Left lung (tissue), 14 donors: ENCODE measurements at places on chromosomes 1 and 21.

GRCh38 chr21:18989953-18990495 is 586.4 kb upstream of the TMPRSS15 start:
- no peaks in the 10 kb centered on the region for H3K27me3 ChIP-seq
- H3K27ac ChIP-seq: no peak overlapping the region
- no peak overlapping the region for H3K4me3 ChIP-seq
- no peak for DNase-seq

GRCh38 chr21:14863745-14864210 is 201.0 kb downstream of the NRIP1 start:
- no peak overlapping the region for H3K27ac ChIP-seq
- H3K4me1 ChIP-seq: peaks cover 35% of the 10 kb centered on the region
- no peaks in the 10 kb centered on the region for H3K36me3 ChIP-seq
- H3K27me3 ChIP-seq: no peaks in the 10 kb centered on the region
- no peak for DNase-seq

DNA sequence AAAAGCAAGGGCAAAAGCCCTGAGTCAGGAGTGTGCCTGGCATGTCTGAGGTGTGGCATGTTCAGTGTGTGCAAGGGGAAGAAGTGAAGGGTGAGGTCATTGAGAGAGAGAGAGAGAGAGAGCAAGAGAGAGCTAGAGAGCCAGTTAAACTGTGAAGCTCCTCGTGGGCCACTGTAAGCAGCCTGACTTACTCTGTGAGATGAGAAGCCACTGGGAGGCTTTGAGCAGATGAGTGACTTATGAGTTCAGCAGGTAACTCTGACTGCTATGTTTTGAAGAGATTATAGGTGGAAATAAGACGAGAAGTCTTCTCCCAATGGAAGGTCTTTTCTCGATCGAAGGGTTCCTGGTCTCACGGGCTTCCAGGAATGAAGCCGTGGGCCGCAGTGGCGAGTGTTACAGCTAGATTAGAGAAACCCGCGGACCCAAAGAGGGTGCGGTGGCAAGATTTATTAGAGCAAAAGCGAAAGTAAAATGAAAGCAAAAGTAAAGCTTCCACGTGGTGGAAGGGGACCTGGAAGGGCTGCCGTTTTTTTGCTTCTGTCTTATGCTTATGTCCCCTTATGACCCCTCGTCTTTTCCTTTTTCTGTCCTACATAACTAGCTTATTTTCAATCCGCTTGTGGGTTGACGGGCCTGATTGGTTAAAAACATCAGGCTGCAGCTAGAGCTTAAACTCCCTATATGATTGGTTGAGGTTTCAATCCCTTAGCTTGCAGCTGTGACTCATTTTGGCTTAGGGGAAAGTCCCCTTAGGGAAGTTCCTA is 323.1 kb upstream of the FAM78B start:
- H3K27me3 ChIP-seq: no peaks in the 10 kb centered on the region
- H3K4me3 ChIP-seq: peak overlapping the region; percentile 19
- H3K4me1 ChIP-seq: no peaks in the 10 kb centered on the region

DNA sequence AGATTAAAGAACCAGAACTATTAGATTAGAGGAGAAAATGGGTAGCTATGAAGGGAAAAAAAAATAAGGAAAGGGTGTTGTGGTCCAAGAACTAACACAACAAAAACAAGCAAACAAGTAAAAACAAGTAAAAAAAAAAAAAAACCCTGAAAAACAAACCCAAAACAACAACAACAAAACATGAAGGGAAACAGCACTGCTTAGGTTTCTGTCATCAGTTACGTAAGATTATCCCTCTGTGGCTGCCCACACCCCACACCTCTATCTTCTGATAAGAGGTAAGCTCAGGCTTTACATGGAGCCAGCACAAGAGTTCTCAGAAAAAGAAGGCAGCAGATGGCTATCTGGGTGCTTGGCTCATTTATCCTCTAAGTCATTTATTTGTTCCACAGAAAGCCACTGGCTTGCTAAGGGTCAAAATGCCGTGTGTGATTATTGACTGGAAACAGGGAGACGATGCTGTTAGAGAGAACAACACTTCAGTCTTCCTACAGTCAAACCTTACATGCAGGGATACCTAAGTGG is 57.5 kb downstream of the KIAA0319L start:
- no peaks in the 10 kb centered on the region for H3K27me3 ChIP-seq
- H3K4me1 ChIP-seq: no peaks in the 10 kb centered on the region
- H3K36me3 ChIP-seq: no peaks in the 10 kb centered on the region
- no peak overlapping the region for H3K27ac ChIP-seq

DNA sequence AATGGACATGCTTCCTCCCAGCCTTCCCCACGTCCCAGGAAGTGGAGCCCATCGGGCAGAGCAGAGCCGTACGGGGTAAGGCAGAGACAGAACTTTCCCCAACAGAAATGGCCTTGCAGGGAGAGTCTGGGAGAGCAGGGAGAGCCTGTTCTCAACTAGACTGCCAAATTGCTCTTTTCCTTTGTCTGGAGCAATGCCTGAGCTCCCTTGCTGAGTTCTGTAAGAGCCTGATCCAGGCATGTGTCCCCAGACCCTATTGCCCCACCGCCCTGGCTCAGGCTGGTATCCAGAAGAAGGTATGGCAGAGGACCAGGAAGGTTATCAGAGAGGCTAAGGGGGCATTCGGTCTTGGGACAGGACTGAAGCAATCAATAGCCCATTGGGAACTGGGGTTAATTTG is 79.9 kb downstream of the TMEM53 start:
- H3K27ac ChIP-seq: no peak overlapping the region
- no peaks in the 10 kb centered on the region for H3K36me3 ChIP-seq
- no peaks in the 10 kb centered on the region for H3K4me1 ChIP-seq
- H3K4me3 ChIP-seq: no peak overlapping the region
- DNase-seq: no peak
- H3K27me3 ChIP-seq: no peaks in the 10 kb centered on the region

GRCh38 chr1:116257341-116257767 is 115.7 kb upstream of the ATP1A1 start:
- no peak overlapping the region for H3K27ac ChIP-seq
- H3K36me3 ChIP-seq: no peaks in the 10 kb centered on the region
- H3K4me3 ChIP-seq: no peak overlapping the region

DNA sequence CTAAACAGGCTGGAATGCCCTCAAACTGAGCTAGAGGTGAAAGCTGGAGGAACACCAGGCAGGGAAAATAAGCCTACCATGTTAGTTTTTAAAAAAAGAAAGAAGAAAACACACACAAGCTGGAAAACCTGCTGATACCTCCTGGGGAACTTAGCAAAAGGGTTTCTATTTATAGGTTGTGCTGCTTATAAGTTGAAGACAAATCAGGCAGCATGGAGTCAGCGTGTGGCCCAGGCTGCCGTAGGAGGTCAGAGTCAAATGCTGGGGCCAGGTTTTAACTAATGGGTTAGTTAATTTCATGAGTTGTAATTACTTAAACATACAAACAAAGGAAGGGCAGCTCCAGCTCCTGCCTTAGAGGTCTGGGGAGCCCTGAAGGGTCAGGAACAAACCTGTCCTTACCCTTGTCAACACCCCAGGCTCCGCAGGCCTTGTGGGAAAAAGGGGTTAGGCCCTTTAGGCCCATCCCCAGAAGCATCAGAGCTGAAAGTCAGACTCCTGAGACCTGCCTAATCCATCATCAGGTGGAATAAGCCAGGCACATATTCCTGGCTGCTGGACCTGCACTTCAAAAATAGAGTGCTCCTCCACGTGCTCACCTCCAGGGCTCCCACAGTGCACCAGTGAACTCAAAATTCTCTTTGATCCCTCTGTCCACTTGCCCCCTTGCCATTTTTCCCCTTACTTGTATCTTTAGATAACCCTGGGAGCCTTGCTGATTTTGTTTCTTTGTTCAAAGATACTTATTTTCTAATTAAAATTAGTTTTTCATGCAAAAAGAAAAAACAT is 59.7 kb downstream of the BRINP2 start:
- H3K4me1 ChIP-seq: no peaks in the 10 kb centered on the region
- no peak for DNase-seq
- H3K4me3 ChIP-seq: no peak overlapping the region
- no peaks in the 10 kb centered on the region for H3K27me3 ChIP-seq

DNA sequence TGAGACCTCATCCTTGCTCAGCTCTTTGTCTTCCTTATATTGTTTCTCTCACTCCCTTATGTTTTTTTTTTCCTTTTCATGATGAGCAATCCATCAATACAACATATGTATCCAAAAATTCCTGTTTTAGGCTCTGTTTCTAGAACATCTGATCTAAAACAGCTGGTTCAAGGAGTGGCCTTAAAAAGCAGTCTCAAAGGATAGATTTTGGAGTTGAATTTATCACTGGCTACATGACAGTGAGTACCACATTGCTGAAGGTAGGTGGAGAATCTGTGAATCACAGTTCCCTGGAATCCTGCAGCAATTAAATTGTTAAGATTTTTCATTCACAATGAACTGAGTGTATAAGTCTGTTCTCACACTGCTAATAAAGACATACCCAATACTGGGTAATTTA is 155.8 kb upstream of the ADAMTS5 start:
- no peak for DNase-seq
- no peak overlapping the region for H3K27ac ChIP-seq
- no peaks in the 10 kb centered on the region for H3K27me3 ChIP-seq
- no peaks in the 10 kb centered on the region for H3K4me1 ChIP-seq
- H3K4me3 ChIP-seq: no peak overlapping the region

DNA sequence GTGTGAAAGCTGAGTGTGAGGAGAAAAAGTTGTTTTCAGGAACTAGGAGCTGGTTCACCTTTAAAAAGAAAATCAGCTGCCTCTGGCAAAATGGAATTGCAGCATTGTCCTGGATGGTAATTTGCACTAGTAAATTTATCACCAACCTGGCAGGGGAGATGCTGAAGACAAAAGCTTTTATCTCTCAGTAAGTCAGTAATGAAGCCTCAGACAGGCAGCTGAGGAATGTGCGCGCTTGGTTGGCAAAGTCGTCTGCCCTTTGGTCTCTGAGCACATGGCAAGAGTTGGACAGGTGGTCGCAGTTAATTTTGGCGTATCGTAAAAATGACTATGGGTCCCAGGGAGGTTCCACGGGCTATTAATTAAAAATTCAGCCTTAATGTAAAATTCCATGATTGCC is 131.9 kb downstream of the BACH1 start:
- H3K36me3 ChIP-seq: no peaks in the 10 kb centered on the region
- no peak overlapping the region for H3K27ac ChIP-seq
- no peak for DNase-seq

- H3K4me3 ChIP-seq: no peak overlapping the region
- no peak for DNase-seq
- H3K27me3 ChIP-seq: no peaks in the 10 kb centered on the region
These were observed 41.3 kb downstream of the RPAP2 start for GRCh38 chr1:92340154-92340553.

DNA sequence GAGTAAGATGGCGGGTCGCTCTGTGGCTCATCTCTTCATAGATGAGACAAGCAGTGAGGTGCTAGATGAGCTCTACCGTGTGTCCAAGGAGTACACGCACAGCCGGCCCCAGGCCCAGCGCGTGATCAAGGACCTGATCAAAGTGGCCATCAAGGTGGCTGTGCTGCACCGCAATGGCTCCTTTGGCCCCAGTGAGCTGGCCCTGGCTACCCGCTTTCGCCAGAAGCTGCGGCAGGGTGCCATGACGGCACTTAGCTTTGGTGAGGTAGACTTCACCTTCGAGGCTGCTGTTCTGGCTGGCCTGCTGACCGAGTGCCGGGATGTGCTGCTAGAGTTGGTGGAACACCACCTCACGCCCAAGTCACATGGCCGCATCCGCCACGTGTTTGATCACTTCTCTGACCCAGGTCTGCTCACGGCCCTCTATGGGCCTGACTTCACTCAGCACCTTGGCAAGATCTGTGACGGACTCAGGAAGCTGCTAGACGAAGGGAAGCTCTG is 2.4 kb downstream of the TNFAIP8L2 start:
- no peak overlapping the region for H3K4me3 ChIP-seq
- no peak for DNase-seq
- H3K4me1 ChIP-seq: no peaks in the 10 kb centered on the region
- H3K27ac ChIP-seq: no peak overlapping the region
- peaks cover 29% of the 10 kb centered on the region for H3K36me3 ChIP-seq
- H3K27me3 ChIP-seq: no peaks in the 10 kb centered on the region

- no peaks in the 10 kb centered on the region for H3K36me3 ChIP-seq
- peaks cover 34% of the 10 kb centered on the region for H3K4me1 ChIP-seq
- H3K27ac ChIP-seq: no peak overlapping the region
- H3K27me3 ChIP-seq: no peaks in the 10 kb centered on the region
- DNase-seq: no peak
These were observed 1.9 kb downstream of the SMIM1 start for GRCh38 chr1:3774276-3774945.
